Activated CD4-positive, CD25-positive, alpha-beta regulatory T cell (primary cell): ENCODE measurements at places on chromosomes 12 and 14.

DNA sequence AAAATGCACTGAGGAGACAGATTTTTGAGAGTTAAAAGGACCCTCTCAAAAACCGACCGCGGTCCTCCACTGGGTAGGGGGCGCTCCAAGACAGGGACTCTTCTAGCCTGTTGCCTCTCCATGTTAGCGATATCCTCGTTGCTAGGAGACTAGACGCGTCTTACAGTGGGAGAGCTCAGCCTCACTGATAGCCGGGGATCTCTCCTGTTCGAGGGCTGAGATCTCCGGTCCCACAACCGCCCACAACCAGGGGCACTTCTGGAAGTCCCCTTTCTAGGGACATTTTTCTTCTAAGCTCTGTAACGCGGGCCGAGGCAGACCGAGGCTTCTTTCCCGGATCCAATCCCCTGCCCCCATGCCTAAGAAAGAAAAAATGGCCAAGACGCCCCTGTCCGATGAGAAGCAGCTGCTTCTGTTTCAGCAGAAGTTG is 21.3 kb downstream of the FKBP11 start:
- DNase-seq: peak; percentile 65

GRCh38 chr14:23568600-23569331 is 1.2 kb upstream of the AP1G2 start:
- no peak for DNase-seq

DNA sequence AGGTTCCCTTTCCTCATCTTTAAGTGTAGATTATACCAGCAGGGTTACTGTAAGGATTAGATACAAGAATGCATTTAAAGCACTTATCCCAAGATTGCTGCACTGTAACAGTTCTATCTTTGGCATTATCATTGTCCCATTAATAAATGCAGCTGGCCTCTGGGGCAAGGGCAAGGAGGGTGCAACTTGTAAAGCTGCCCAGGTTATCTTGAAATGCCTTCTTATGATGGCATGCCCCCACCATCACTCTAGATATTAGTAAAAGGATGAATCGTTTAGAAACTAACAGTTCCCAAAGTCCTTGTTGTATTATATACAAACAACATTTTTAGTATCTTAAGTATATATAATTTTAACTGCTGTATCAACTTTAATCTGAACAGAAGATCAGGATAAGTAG is 6.8 kb downstream of the LTA4H start:
- DNase-seq: no peak

GRCh38 chr12:109759595-109759994 is 46.0 kb downstream of the FAM222A start:
- DNase-seq: no peak

DNA sequence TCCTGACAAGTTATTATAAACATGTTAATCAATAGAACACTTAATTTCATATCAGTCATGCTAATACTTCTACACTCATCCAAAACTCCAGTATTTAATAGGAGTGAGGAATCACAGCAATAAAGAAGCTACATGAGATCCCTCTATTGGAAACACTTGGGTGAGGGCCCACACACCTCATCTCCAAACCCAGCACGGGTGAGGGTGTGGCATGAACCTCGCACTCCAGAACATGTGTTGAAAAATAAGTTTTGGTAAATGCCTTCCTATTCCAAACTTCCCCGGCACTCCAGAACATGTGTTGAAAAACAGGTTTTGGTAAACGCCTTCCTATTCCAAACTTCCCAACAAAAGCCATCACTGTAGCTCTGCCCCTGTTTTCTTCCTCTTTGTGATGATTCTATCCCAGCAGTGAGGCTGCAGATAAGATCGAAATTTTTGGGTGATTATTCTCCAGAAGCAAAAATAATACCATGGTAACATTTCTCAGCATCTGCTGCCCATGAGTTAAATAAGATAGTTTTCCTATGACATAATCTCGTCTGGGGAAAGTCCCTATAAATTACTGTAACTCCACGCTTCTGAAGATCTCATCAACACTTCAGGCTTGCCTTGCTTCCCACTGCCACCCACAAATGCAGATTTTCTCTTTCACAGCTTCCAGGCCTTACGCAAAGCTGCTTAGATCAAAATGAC is 24.4 kb upstream of the PTPRB start:
- no peak for DNase-seq

DNA sequence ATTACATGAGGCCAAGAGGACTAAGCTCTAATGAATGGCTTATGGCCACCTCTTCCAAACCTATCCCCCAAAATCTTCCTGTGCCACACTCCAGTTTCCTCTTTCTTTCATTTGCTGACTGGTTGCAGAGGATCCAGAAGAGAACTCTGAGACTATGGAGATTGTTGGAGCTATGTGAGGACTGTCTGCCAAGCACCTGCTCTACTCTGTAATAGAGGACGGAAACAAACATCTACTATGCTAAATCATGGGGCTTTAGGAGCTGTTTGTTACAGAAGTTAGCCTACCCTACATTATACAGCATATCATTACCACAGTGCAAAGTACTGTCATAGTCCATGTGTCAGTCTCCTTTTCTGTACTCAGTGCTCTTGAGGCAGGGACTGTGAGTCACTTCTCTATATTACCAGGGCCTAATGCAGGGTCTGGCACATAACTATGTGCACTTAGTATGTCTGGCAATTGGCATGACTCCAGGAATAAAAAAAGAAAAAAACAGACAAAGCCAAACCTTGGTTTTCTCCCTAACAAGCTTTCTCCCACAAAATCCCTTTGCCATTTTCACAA is 95.1 kb downstream of the RPAP3 start:
- no peak for DNase-seq

GRCh38 chr14:101130861-101131260 is 227.3 kb upstream of the RTL1 start:
- DNase-seq: no peak

DNA sequence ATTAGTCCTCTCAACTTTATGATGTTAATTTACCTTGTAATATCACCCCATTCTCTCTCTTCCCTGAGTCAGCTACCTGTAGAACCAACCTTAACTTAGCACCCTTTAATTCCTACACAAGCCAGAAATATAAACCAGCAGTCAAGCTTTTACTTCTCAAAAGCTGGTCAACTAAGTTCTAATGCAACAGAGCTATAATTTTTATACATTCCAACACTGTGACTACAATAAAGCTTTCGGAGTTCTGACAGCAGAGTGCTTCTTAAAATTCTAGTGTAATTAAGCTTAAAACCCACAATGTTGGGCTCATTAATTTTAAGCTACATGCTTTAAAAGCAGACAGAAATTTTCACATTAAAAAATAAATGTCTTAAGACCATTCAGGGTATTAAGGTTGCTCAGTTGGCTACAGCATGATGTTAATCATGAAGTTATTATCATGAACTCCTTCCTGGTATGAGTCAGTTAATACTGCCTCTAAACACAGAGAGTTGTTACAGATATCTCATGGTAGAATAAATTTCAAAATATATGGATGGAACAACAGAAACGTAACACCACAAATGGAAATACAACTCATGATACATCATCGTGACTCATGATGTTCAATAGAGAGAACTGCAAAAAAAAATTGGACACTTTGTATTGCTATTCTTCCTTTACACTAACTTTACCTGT is 126.7 kb downstream of the EPS8 start:
- no peak for DNase-seq

GRCh38 chr12:127509066-127509778 is 757.7 kb upstream of the TMEM132C start:
- DNase-seq: no peak

DNA sequence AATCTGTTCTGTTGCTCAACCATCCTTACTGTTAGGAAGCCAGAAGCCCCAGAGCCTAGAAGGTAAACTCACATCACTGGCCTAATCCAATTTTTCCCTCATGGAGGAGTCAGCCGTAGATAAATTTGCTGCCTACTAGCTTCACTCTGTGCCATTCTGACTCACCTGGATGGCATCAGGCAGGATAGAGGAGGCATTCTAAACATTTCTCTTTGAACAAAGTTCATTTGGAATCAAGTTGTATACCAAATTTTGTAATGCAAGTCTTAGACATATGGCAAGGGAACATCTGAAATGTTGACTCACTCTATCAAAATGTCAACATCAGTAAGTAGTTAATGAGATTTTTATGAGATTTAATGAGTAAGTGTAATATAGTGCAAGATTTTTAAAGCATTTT is 13.6 kb upstream of the TBC1D30 start:
- no peak for DNase-seq

DNA sequence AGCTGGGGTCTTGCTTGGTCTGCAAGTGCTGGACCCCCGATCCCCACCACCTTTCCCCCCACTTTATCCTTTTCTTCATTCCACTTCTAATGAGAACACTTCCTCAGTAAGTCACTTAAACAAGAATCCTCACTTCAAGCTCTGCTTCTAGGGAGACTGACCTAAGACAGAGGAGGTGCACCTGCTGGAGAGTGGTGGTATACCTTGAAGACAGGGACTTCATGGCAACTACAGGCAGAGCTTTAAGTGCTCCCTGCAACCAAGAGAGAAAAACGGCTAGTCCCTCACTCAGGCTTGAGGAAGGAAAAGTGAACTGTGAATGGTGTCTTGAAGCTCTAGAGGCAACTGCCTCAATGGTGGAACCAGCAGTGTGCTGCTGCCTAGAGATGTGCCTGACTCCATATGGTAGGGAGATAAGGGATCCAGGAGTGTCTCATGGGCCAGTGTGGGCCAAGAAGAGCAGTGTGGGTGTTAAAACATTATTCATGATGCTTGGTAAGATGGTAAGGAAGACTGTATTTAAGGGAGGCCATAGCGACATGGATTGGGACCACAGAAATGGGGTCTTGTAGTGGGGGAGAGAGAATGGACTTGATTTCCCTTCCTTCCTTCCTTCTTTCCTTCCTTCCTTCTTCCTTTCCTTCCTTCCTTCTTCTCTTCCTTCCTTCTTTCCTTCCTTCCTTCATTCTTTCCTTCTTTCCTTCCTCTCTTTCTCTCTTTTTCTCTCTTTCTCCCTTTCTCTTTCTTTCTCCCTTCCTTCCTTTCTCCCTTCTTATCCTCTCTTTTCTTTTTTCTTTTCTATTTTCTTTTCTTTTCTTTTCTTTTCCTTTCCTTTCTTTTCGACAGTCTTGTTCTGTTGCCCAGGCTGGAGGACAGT is 96.2 kb upstream of the NAP1L1 start:
- DNase-seq: no peak

DNA sequence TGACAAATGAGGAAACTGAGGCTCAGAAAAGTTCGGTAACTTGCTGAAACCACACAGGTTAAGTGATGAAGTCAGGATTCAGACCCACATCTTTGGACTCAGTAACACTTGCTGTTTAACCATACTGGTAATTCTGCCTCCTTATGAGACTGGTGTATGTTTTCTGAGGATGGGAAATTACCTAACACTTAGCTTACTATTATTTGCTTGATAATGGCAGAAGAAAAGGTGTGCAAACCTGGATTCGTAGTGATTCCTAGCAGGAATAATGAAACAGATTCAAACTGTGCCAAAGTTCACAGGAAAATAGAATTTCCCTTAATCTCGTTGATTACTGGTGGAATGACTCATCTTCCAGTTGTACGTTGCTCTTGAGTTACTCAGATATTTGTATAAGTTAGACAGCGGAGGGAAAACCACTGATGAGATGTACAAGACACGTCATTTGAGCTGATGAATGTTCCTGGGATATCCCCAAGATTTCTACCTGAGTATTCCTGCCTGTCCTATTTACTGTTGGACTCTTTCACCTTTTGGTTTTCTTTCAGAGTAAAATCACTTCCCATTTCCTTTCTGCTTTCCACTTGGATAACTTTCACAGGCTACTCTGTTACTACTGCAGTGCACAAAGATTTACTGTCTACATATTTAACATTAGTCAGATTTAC is 37.5 kb downstream of the PRORP start:
- DNase-seq: no peak

DNA sequence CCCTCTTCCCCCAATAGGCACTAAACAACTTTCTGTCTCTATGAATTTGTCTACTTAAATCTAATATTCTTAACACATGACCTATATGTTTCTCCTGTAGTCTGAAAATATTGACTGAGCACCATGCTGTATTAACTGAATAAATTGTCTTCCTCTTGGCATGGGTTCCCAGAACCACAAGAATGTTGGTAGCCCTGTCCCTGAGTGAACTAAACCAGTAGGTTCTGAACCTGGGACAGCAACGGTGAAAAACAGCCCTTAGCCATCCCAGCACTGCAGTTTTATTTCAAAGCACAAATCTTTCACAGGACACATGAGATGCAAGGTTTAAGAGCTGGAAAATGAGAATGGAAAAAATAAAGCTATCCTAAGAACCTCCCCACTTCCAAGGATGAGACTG is 20.4 kb upstream of the HSP90B1 start:
- no peak for DNase-seq

GRCh38 chr14:100610511-100611217 is 23.4 kb upstream of the BEGAIN start:
- no peak for DNase-seq

GRCh38 chr12:83172441-83172840 is 485.7 kb downstream of the TMTC2 start:
- DNase-seq: no peak

DNA sequence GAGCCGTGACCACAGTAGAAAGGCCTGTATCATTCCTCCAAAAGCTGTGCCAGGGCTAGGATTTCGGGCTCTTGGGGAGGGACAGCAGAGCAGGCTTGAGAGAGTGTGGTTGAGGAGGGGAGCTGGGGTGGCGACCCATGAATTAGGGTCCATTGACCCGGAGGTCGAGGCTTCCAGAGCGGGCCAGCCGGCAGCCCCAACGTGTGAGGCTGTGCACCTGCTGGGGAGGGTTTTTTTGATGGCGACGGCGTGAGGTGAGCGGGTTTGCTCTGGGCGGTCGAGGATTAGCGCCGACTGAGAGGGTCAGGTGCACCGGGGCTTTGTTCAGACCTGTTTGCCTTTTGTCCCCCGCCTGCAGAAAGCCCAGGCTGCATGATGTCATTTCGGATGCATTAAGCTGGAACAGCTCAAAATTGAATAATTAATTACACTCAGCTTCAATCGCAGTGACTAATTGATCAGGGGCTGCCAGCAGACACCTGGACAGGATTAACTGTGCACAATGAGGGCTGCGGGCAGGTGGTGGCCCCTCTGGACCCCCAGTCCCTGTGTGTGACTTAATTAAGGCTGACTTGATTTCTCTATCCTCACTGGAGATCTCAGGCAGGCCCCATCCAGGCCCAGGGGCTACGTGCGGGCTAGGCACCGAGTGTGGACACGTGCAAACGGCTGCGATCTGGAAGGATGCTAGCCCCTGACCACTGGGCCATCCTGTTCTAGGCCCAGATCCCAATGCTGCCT is 42.1 kb upstream of the MEG3 start:
- DNase-seq: no peak

DNA sequence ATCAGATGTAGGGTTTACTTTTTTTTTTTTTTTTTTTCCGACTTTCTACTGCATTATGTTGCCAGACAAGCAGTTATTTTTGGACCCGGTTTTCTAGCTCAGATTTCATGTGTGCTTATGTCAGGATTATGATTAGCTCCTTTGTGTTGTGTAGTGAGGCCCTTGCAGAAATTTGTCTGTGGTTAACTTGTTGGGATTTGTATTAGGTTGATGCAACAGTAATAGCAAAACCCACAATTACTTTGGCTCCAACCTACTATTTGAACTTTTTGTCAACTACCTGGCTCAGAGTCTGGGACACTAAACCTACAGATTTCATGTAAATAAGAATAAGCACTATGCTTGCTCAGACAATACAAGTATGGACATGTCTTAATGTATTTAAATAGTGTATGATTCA is 44.1 kb upstream of the KCNJ8 start:
- DNase-seq: no peak
